ENCODE measurements at places on chromosomes 2 and 18. TPM values are rescaled to one million over a fixed set of nuclear protein-coding genes. Genes with fewer than 3 reads are reported as not detected.
A peak's percentile ranks its signal among the peaks of the same experiment; 100 is the strongest.

DNA sequence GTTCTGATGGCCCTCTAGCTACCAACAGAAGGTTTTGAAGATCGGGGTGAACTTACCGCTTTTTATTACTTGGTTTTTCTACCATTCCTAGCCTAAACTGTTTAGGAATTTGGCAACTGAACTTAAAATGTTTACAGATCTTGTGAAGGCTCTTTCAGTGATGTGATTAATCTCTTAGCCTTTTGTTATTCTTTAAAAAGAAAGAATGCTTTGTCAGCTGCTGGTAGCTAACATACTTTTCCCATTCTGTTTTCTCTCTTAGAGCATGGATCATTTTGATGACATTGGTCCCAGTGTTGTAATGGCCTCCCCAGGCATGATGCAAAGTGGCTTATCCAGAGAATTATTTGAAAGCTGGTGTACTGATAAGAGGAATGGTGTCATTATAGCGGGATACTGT lies 18.1 kb downstream of the CPSF3 start:
- no peak for DNase-seq

DNA sequence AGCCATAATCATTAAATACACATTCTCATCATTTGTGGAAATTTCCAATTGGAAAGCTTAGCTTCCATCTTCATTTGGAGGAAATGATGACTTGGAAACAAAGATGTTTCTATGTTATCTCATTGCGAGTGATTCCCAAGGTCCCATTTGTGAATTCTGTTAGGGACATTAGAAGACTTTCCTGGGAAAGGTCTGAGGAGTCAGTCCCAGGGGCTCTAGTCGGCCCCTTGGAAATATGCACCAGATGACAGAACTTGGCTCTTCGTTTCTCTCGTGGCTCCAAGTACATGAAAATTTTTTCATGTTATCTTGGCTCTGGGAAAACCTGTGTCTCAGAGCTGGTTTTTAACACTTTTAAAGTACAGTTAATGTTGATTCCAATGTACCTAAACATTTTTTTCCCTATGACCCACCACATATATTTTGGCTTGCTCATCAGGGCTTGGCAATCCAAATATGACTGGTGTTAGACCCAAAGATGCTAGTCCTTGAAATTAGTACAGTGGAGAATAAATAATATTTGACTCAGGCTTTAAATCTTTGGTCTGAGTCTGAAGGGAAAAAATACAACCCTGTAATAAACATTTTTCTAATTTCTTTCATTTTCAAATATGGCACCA lies 15.4 kb upstream of the CAVIN2 start:
- DNase-seq = no peak

DNA sequence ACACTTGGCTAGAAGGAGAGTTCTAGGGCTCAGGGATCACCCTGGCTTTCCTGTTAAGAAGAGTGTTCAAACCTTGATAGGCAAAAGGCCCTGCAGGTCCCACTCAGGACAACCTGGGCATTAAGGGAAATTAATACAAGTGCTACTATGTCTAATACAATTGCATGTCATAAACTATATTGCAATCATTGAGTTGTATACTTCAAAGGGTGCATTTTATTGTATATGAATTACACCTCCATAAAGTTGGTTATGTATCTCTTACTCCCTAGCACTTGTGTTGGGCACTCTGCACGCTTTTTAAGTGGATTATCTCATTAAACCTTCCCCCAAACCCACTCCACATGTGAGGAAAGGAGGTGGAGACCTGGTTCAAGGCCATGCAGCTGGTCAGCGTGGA lies 172.1 kb upstream of the GLI2 start:
- DNase-seq = no peak

GRCh38 chr2:104025295-104025694 lies 828.6 kb upstream of the POU3F3 start:
- DNase-seq = peak; percentile 27

DNA sequence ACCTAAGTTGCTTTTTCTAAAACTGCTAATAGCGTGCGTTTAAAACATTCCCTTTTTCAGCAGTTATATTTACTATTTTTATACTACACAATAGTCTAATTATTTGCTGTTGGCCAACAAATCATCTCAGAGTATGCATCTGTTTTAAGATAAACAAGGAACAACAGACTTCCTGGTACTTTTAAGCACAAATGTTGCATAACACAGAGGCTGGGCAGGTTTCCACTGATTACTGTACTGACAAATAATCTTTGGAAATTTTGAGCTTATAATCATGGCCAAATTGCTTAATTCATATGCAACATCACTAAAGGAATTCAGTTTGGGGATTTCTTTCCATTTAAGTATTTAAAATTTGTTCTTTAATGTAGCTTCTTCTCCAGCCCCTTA lies 737.4 kb upstream of the SALL3 start:
- DNase-seq = no peak

- no peak for DNase-seq
These were observed 6.1 kb downstream of the SLC66A2 start for GRCh38 chr18:79945118-79946042.

- DNase-seq = peak; percentile 53
These were observed 54.0 kb downstream of the HRH4 start for GRCh38 chr18:24514439-24514838.

- no peak for DNase-seq
These were observed 18.9 kb downstream of the MRPL35 start for GRCh38 chr2:86218124-86218523.

GRCh38 chr2:134258684-134259388 lies 5.0 kb downstream of the MGAT5 start:
- no peak for DNase-seq

DNA sequence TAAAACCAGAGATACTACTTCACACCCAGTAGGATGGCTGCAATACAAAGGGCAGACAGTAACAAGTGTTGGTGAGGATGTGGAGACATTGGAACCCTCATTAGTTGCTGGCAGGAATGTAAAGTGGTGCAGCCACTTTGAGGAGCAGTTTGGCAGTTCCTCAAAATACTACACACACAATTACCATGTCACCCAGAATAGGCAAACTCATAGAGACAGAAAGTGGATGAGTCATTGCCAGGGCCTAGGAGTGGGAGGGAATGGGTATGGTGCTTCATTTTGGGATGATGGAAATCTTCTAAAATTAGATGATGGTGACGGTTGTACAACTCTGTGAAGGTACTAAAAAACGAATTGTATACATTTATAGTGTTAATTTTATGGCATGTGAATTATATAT lies 54.8 kb downstream of the ATP9B start:
- peak; percentile 4 for DNase-seq

DNA sequence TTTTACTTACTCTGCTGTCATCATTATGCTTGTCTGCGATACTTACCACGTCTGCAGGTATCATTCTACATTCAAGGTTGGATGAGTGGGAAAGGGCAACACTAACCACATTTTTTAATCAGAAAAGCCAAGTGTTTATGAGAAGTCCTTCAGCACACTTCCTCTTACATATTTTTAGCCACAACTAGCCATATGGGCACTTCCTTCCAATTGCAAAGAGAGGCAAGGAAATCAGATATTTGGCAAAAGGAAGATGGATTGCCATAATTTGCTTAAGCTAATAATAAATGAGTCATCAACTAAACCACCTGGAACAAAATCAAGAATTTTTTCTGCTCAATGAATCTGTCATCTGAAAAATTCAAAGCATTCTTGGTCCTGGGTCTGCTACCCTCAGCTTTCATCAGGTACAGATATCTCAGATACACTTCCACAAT lies 16.7 kb upstream of the MRO start:
- peak; percentile 71 for DNase-seq

GRCh38 chr2:58364098-58364497 lies 123.0 kb upstream of the FANCL start:
- no peak for DNase-seq

PRKAG3 gene
- not detected for total RNA-seq

TRABD2A gene
- 4.7 TPM for total RNA-seq

ASB18 gene
- not detected for total RNA-seq
